Esophagus squamous epithelium (tissue), 5 donors: ENCODE measurements at places on chromosomes 1 and 21.

DNA sequence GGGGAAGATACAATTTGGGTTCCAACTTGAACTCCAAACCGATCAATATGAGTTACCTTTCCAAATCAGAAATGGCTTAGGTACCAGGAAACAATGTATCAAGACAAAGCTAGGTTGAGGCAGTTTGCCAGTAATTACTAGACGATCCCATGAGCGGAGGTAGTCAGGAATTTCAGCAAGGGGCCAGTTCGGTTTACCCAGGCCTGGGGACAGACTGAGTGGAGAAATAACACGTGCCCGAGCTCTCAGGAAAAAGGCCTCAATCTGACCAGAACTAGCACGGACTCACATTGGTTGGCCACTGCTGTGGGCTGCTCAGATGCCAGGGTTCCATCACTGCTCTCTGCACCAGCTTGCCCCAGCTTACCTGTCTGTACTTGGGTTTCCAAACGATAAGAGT is 15.3 kb downstream of the CLSTN1 start:
- no peak for DNase-seq

DNA sequence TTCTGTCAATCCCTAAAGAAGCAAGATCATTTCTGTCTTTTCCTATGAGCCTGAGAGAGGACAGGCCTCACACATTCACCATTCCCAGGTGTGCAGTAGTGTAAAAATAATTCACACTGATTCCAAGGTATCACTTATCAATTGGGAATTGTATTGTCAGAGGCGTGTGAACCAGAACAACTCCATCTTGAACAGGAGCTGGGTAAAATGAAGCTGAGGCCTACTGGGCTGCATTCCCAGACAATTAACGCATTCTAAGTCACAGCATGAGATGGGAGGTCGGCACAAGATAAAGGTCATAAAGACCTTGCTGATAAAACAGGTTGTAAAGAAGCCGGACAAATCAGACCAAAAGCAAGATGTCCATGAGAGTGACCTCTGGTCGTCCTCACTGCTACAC is 239.2 kb downstream of the SMYD3 start:
- DNase-seq: no peak

DNA sequence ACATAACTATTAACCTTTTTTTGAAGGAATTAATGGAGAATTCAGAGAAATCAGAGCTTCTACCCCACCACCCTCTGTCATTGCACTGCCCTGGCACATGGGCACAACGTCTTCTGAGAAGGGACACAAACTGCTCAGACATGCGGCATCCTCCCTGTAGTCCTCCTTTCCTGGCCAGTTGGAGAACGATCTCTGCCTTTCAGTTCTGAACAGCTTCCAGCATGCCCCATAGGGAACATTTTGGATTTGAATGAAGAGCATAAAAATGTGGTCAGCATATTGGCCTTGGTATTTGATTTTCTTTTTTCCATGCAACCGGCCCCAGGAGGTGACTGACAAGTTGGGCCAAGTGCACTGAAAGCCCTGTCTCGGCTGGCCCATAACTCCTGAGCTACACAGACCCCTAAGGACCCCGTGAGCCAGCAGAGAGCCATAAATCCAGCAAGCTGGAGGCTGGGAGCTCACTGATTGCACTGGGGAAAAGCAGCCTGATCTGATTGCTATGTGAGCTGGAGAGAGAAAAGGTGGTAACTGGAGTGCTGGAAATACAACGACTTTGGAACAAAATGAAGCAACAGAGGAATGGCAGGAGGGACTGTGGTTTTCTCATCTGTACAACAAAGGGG is 10.9 kb upstream of the BLACAT1 start:
- no peak for DNase-seq

DNA sequence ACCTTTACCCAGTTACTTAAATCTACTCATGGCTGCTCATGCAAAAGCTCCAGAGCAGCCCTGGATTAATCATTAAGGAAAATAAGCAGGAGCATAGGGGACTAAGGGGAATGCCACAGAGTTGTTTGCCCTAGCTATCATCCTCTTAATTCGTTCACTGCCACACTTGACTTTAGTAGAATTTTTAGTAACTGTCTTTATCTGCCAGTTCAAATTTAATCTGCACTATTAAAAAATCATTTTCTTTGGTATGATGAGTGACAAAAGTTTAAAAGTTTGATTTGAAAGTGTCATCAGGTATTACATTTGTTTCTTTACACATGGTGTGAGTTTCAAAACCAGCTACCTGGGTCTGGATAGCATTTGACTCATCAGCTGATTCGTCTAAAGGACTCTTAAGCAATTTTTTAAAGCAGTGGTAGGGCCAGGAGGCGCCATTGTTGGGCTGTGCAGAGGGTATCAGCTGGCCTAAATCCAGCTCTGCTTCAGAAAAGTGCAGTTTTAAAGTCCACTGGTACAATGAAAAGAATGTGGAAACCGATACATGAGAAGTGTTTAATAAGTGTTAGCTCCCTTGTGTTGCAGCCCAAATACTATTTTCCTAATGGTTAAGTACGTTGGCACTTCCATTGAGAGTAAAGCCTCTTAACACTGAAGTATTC is 69.9 kb upstream of the DR1 start:
- no peak for DNase-seq

- DNase-seq: no peak
These were observed 5.9 kb downstream of the MTFR1L start for GRCh38 chr1:25825605-25826004.

- DNase-seq: no peak
These were observed 3.3 kb downstream of the DLGAP3 start for GRCh38 chr1:34926156-34926555.

- DNase-seq: no peak
These were observed at the start of gene S100A7A for GRCh38 chr1:153415850-153416570. S100A7A (plus strand) TSS chr1:153416520; CDS start chr1:153418083, 1,563 bp downstream.

DNA sequence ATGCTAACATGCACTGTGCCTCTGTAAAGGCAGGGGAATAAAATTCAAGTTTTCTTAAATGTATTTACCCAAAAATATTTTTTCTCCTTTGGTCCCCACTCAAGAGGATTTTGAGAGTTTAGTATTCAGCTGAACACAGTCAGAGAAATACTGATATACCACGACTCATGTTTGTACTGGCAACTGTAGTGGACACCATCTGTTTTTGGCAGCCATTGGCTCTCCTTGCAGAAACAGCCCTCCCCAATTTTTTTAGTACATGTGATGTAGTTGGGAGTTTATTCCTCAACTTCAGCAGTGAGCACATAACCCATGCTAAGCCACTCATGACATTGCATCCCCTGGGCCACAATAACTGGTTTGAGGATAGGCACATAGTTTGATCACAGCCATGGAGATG is 154.8 kb upstream of the POU3F1 start:
- DNase-seq: no peak

GRCh38 chr1:46461017-46461808 is 28.4 kb upstream of the DMBX1 start:
- DNase-seq: no peak

GRCh38 chr1:207822124-207822601 is 70.3 kb downstream of the CD46 start:
- DNase-seq: no peak

- no peak for DNase-seq
These were observed 1596.9 kb downstream of the PLA2G4A start for GRCh38 chr1:188425687-188426086.

DNA sequence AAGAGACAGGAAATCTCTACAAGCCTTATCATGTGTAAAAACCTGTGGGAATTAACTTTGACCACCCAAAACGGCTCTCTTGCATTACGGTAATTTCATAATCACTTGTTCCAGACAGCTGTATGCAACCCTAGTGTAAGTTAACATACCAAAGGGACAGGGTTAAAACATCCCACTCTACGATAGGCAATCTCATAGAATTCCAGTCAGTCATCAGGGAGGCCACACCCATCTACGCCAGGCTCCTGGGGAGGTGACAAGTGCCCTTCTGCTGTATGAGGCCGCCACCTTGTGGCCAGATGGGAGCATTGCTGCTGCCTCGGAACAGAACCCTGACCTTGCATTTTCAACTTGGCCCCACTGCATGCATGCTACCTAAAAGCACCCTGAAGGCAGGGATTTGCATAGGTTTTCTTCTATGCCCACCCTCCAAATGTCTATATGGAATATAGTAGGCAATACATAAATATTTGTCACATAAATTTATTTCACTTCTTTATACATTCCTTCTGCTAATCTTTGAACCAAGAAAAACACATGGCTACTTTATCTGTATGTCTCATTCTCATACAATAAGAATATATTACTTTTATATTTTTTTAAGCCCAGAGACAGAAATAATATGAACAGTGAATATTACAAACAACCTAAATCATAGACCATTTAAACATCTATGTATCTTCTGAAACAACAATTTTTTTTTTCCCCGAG is 12.6 kb downstream of the HSF2BP start:
- peak; percentile 47 for DNase-seq

GRCh38 chr1:6783221-6783620 is 2.0 kb upstream of the CAMTA1 start:
- no peak for DNase-seq

GRCh38 chr1:14658642-14659041 is 60.2 kb downstream of the KAZN start:
- DNase-seq: no peak

- DNase-seq: no peak
These were observed 113.0 kb downstream of the GLIS1 start for GRCh38 chr1:53625766-53626520.

- no peak for DNase-seq
These were observed 14.1 kb downstream of the C1orf87 start for GRCh38 chr1:60059468-60059867.

- peak; percentile 16 for DNase-seq
These were observed 38.0 kb downstream of the ZBTB8OS start for GRCh38 chr1:32612189-32612881.

DNA sequence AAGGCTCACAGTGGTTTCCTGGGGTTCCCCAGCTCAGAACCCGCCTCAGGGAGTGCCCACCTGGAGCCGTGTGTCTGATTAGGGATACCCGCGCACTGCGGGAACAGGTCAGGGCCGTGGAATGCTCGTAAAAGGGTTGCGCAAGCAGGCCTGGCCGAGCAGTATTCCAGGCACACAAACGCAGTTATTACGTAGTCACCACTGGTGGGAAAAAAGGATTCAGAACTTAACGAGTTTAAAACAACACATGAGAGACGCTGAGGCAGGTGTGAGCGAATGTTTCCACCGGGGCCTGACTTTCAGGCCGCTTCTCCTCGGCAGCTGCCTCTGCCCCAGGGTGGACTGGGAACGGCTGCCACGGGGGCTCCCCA is 18.2 kb downstream of the PLCH2 start:
- DNase-seq: no peak

DNA sequence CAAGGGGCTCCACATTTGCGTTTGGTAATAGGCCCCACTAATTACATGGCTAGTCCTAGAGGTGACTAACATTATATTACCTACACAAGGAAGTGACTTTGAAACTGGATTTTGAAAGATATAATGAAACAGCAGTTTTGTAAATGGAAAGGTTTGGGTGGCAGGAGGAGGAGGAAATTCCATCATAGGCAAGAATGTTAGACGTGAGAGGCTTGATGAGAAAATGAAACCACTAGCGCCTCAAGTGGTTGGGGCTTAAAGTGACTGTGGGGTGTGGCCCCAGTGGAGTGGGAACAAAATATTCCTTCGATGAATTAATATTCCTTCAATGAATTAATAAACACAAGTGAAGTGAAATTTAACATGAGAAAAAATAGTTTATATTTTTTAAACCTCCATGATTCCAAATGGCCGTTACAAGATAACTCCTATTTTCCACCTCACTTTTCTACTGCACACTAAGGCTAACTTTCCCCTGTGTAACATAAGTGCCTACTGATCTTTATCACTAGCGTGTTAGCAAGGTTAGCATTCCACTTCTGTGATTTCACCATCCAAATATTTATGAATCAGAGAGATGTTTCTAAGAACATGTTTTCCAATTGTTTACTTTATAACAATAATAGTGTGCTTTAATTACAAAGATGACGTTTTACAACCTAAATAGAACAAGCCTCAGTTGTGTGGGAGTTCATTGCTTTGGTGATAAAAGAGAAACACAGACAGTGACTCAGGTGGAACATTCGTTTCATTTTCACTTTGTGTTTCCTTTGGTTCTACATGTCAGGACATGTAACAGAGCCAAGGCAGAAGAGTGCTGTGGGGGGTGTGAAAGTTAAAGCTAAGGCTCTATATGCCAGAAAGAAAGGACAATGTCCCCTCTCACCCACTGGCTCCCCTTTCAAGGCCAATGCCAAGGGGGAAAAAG is 12.5 kb upstream of the ATF3 start:
- DNase-seq: no peak

- DNase-seq: no peak
These were observed 25.0 kb downstream of the PLXNA2 start for GRCh38 chr1:208219098-208219658.

- no peak for DNase-seq
These were observed 14.9 kb downstream of the ETS2 start for GRCh38 chr21:38820471-38821239.

DNA sequence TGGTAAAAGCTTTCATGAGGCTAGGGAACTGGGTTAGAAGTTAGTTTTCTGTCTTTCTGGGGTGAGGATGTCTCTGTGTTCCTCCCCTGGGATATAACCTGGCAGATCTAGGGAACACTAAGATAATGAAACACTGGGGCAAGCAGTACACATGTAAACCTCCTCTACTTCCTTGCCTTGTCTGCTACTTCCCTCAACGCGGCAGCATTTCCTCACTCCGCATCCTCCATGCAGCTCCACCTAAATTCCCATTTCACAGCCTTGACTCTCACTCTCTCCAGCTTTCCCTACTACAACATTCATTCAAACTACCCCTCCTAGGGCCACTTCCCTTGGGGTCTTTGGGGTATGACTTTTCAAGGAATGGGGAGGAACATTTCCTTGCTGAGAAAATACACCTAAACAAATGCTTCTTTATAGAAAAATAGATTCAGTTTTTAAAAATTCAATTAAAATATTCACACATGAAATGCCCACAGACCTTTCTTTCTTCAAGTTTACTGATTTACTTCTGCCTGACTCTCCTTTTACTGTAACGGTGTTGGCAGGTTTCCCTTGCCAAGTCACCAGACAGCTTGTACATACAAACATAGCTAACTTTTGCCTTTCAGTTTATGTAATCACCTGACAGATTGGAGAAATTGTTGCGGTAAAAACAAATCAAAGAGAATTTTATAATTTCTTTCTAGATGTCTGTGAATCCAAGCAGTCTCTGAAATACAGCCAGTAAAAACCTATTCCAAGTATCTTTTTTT is 90.1 kb downstream of the TNFSF18 start:
- DNase-seq: no peak
